Tibial artery (tissue), 4 donors: ENCODE measurements at places on chromosomes 7 and 10.

DNA sequence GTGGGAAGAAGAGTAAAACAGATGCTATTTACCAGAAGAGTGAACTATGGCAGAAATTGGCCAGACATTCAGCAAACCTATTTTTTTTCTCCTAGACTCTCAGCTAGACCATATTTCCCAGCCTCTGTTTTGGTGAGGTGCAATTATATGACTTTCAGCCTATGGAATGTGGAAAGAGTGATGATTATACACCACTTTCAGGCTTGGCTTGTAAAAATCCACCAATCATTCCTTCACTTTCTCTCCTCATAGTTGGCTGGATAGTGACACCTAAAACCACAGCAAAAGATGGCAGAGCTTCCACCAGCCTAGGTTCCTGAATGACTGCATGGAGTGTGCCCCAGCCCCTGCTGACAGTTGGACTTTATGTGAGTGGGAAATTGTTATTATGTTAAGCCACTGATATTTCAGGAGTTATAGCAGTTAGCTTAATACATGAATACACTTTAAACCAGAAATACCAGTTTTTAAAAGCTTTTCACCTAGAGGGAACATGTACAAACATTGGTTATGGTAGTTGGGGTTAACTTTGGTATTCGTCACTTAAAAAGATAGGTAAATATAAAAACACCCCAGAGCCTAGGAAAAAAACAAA, 19.1 kb upstream of the TNKS2 start:
- DNase-seq, result no peak

GRCh38 chr7:40298421-40298820, 163.6 kb downstream of the SUGCT start:
- DNase-seq, result no peak

DNA sequence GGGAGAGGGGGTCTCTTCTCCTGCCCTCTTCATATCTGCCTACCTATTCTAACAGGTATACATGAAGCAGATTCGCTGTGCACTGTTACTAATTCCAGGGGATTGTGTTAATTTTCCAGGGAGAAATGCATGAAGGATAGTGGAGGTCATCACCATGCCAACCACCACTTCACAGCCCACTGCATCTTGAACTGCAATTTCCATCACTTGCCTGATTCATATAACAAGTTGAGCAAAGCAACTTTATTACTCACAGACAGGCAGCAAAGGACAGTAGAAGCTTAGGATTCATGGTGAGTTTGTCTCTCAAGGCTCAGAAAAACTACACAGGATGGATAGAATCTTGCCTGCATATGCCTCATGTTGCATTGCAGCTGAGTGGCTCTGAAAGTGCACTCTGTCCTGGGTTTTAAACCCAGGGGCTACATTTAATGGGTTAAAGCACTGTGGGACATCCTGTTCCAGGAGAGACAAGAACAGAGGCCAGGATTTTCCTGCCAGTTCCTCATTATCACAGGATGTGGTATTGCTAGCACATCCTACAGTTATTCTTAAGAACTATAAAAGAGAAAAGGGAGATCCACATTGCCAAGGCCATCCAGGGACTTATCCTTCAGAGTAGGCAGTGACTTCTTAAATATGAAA, 136.9 kb upstream of the PRSS1 start:
- no peak for DNase-seq

GRCh38 chr10:103663236-103663635, 169.7 kb downstream of the NEURL1 start:
- no peak for DNase-seq

DNA sequence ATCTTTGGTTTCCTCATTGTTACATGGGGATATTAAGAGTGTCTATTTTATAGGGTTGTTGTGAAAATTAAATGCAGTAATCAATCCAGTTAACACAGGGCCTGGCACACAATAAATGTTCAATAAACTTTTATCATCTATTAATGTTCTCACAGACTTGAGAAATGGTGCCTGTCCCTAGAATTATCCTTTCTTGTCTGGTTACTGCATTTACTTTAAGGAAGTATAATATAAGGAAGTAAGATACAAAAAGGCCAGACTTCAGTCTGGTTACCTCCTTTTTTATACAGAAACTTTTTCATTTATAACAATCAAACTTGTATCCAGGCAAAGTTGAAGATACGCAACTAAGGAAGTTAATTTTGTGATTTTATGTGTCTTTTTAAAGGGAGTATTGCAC, 117.0 kb downstream of the LHFPL3 start:
- DNase-seq, result no peak

- no peak for DNase-seq
Observed at GRCh38 chr10:25843551-25844170, 90.4 kb upstream of the MYO3A start.

DNA sequence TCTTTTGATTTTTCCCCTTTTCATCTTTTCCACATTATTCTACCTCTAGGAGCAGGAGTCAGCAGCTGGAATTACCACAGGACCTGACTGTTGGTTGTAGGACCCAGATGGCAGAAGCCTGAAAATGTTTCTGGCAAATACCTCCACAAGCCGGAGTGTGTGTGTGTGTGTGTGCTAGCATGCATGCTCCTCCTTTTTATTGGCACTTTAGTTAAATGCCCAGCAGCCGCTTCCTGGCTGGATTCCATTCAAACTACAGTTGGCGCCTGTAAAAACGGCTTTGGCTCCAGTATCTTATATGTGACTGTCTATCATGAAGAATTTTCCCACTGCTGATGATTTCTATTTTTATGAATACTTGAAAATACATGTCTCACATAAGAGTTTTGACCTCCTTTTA, 319.7 kb upstream of the SP4 start:
- no peak for DNase-seq

- DNase-seq, result no peak
Observed at GRCh38 chr7:37352974-37353948, 95.4 kb downstream of the ELMO1 start.

- DNase-seq, result no peak
Observed at GRCh38 chr7:65463184-65463583, 89.5 kb downstream of the ZNF92 start.

- DNase-seq, result peak; percentile 41
Observed at GRCh38 chr10:58775960-58776567, 263.4 kb downstream of the BICC1 start.
